Ovary (tissue), 10 donors: ENCODE measurements at places on chromosomes 13 and 19. TPM values are rescaled to one million over a fixed set of nuclear protein-coding genes. Genes with fewer than 3 reads are reported as not detected.

The MAP4K1 gene
- total RNA-seq: 1.0 TPM

GRCh38 chr19:17721821-17722220 lies 2.5 kb downstream of the MAP1S start:
- DNase-seq: no peak
- no peak overlapping the region for H3K27ac ChIP-seq
- H3K4me1 ChIP-seq: peaks cover 22% of the 10 kb centered on the region
- no peaks in the 10 kb centered on the region for H3K36me3 ChIP-seq
- H3K4me3 ChIP-seq: no peak overlapping the region
- no peaks in the 10 kb centered on the region for H3K27me3 ChIP-seq

The MIER2 gene
- 9.8 TPM for total RNA-seq

DNA sequence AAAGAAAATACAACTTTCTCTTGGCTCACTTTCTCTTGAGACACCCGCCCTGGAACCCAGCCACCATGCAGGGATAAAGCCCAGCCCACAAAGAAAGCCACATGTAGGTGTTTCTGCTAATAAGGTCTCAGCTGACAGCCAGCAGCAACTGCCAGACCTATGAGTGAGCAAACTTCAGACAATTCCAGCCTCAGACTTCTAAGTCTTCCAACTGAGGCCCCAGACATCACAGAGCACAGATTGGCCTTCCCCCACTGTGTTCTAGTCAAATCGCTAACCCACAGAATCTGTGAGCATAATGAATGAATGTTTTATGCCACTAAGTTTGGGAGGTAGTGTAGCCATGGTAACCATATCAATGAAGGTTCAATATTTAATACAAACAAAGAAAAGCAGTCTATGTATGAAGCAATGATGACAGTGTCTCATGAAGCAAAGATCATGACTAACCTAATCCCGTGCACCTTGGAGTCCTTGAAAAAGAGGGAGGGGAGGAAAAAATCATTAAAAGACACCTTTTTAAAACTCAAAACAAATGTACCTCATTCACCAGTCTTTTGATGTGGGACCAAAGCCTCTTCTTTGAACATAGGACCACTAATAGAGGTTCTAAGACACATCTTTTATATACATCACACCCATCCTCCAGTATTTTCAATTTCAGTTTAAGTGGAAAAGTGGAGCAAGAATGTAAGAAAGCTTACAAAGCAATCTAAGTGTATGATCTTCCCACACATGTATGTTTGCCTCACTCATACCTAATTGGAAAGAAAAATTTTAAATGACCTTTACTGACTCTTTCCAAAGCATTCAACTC lies 6.2 kb downstream of the MRPS31 start:
- DNase-seq: no peak
- H3K36me3 ChIP-seq: no peaks in the 10 kb centered on the region
- peaks cover 1% of the 10 kb centered on the region for H3K4me1 ChIP-seq
- no peaks in the 10 kb centered on the region for H3K27me3 ChIP-seq
- H3K27ac ChIP-seq: no peak overlapping the region

The TSHZ3 gene
- total RNA-seq: 24.8 TPM

DNA sequence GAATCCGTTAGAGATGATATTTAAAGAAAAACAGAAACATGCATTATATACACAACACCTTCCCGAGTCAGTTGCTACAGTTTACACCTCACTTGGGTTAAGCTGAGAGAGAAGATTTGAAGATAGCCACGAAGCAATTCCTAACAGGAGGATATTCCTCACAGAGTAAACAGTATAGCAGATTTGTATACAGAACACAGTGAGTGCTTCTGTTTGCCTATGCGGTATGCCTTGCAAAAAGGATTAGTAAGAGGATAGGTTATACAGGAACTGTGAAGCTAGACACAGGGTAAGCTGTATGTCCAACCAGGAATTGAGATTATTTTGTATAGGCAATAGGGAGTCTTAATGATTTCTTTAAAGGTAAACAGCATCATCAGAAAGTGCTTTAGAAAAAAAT lies 471.8 kb downstream of the LIG4 start:
- no peak for DNase-seq
- no peak overlapping the region for H3K27ac ChIP-seq
- H3K4me3 ChIP-seq: no peak overlapping the region
- no peaks in the 10 kb centered on the region for H3K4me1 ChIP-seq
- H3K36me3 ChIP-seq: no peaks in the 10 kb centered on the region

The APOC4 gene
- total RNA-seq: not detected

DNA sequence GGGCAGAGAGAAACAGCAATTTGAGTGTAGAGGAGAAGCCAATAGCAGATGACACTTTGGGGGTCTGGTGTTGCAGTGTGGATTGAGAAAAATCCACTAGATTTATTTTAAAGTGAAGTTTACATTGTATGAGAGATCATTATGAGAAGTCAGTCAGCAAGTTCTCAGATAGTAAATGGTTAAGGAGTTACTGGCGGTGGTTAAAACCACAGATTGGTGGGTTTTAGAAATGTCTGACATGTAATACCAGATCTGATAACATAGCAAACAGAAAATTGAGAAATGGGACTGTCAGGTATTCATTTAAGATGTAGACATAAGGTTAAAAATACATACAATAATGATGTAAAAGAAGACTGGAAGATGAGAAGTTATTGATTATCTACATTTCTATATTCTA lies 7.2 kb downstream of the ABHD13 start:
- H3K27ac ChIP-seq: no peak overlapping the region
- no peak overlapping the region for H3K4me3 ChIP-seq
- H3K27me3 ChIP-seq: no peaks in the 10 kb centered on the region
- no peak for DNase-seq

The CFAP97D2 gene
- 5.2 TPM for total RNA-seq

GRCh38 chr19:16915135-16915534 lies 26.3 kb downstream of the F2RL3 start:
- no peak overlapping the region for H3K27ac ChIP-seq
- no peaks in the 10 kb centered on the region for H3K27me3 ChIP-seq
- H3K4me1 ChIP-seq: no peaks in the 10 kb centered on the region
- H3K36me3 ChIP-seq: no peaks in the 10 kb centered on the region
- DNase-seq: no peak

DNA sequence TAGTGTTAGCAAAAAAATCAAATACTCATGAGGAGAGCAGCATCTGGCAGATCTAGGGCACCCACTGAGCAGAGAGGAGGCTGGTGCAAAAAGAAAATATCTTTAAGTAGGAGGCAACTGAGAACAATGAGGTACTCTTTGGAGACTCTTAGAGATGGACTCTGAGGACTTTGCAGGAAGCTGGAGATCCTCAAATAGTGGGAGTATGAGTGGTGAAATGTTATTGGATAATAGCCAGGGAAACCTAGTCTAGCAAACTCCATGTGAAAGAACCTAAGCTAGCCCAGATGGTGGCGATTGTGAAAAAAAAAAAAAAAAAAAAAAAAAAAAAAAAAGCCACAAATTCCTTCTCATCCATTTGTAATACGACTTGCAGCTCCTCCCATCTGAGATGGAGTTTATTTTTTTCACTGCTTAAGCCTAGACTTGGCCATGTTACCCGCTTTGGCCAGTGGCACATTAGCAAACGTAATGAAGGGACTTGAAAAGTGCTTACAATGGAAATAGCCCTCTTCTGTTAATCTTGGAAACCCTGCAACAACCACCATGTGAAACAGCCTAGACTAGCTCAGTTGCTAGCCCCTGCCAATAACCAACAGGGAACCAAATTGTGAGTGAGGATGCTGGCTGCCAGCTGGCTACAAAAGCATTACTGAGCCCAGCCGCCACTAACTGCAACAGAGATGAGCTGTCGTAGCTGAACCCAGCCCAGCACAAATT lies 476.2 kb downstream of the KLF12 start:
- no peaks in the 10 kb centered on the region for H3K36me3 ChIP-seq
- H3K27me3 ChIP-seq: no peaks in the 10 kb centered on the region
- no peaks in the 10 kb centered on the region for H3K4me1 ChIP-seq

The MTUS2 gene
- 5.4 TPM for total RNA-seq

GRCh38 chr13:46858163-46858562 lies 38.7 kb downstream of the HTR2A start:
- H3K36me3 ChIP-seq: no peaks in the 10 kb centered on the region
- no peak for DNase-seq
- H3K27ac ChIP-seq: no peak overlapping the region
- H3K4me1 ChIP-seq: no peaks in the 10 kb centered on the region
- no peak overlapping the region for H3K4me3 ChIP-seq

The GGN gene
- total RNA-seq: 0.38 TPM

GRCh38 chr13:85313761-85314503 lies 485.3 kb downstream of the SLITRK6 start:
- no peaks in the 10 kb centered on the region for H3K27me3 ChIP-seq
- H3K4me3 ChIP-seq: no peak overlapping the region
- no peaks in the 10 kb centered on the region for H3K36me3 ChIP-seq
- no peaks in the 10 kb centered on the region for H3K4me1 ChIP-seq
- no peak for DNase-seq

The NFIX gene
- total RNA-seq: 59.7 TPM

The NLRP12 gene
- total RNA-seq: 0.23 TPM

- peaks cover 6% of the 10 kb centered on the region for H3K4me1 ChIP-seq
- no peak overlapping the region for H3K4me3 ChIP-seq
- no peaks in the 10 kb centered on the region for H3K36me3 ChIP-seq
- no peak for DNase-seq
- no peaks in the 10 kb centered on the region for H3K27me3 ChIP-seq
- no peak overlapping the region for H3K27ac ChIP-seq
These were observed 17.2 kb upstream of the JUND start for GRCh38 chr19:18298601-18299000.

The ZNF709 gene
- 3.9 TPM for total RNA-seq

DNA sequence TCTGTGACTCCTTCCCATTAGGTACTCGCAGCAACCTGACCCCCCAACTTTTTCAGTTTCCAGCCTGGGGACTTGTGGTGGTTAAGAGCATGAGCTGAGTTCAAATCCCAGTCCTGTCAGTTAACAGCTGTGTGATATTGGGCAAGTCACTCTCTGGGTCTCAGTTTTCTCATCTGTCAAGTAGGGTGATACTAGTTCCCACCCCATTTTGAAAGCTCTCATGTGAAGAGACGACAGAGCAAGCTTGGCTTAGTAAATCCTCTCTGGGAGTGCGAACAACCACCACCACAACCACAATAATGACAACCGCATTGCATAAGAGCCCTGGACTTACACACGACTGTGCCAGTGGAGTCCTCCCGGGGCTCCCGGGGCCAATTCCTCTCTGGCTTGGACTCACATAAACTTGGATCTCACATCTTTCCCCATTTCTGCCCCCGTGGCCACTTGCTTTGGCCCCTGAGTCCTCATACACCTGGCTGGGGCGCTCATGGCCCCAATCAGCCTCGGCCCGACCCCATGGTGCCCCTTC lies 454 bp downstream of the BLVRB start:
- H3K27me3 ChIP-seq: no peaks in the 10 kb centered on the region
- H3K4me3 ChIP-seq: peak overlapping the region; percentile 70
- H3K36me3 ChIP-seq: no peaks in the 10 kb centered on the region
- H3K27ac ChIP-seq: peak overlapping the region; percentile 79
- no peak for DNase-seq

DNA sequence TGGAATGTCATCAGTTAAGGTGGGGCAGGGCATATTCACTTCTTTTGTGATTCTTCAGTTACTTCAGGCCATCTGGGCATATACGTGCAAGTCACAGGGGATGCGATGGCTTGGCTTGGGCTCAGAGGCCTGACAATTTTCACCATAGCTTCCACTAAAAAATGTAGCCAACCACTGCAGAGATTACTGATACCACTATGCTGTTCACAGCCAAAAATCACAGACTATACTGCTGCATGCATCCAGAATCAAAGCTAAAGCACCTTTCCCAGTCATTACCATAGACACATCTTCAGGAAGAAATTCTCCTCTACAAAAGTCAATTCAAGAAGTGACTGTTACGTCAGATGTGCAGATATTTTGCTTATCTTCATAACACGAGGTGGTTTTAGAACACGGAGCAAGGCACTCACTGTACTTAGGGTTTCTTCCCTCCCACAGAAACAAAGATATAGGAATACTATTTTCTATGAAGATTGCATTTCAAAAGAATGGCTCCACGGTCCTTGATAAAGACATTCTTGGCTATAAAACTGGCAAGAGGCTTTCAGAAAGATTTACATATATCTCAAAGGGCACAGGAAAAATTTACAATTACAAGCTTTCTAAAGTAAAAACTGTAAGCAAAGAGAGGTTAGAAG lies 1556.6 kb upstream of the PRR20A start:
- H3K4me3 ChIP-seq: no peak overlapping the region
- H3K27ac ChIP-seq: no peak overlapping the region
- no peaks in the 10 kb centered on the region for H3K27me3 ChIP-seq
- no peak for DNase-seq
- H3K4me1 ChIP-seq: no peaks in the 10 kb centered on the region

DNA sequence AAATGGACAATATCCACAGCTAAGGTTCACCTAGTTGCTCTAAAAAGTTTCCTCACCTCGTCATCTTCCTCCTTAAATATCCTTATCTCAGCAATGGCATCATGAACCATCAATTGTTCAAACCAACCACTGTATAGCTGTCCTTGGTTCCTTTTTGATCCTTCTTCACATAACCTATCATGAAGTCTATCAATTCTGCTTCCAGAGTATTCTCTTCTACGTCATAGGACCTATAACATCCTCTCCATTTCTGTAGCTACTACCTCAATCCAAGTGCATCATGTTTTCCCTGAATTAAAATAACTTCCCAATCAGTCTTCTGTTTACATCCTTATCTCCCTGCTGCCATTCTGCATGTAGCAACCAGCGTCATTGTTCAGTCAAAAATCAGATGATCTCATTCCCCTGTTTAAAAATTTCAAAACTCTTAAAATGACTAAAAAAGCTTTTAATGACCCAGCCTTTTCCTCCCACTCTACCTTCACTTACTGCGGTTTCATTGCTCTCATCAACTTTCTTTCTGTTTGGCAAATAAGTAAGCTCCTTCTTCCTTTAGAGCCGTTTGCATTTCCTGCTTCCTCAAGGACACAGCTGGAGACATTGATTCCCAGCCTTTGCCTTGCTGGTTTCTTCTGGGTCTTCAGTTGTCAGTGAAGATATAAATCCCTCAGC lies 223.9 kb upstream of the MIR17HG start:
- H3K36me3 ChIP-seq: no peaks in the 10 kb centered on the region
- DNase-seq: no peak
- no peak overlapping the region for H3K4me3 ChIP-seq
- H3K27ac ChIP-seq: no peak overlapping the region
- H3K27me3 ChIP-seq: no peaks in the 10 kb centered on the region
- no peaks in the 10 kb centered on the region for H3K4me1 ChIP-seq

DNA sequence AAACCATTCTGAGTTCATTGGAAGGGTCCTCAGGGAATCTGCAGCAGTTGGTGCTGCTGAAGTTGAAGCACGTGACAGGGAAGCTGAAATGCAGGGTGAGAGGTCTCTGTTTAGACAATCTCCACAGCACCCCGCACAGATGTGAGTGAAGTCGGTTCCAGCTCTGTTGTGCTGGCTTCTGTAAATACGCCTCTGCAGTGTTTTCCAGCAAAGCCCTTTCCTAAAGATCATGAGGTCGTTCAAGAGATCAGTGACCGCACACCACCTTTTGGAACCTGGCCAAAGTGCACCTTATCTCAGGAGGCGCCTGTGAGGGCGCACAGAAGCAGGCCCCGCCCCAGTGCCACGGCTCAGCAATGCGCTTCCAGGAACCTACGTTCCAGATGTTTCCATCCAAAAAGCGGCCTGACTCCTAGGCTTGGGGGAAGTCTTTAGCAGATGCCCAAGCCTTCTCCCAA lies 10.8 kb downstream of the CUL4A start:
- no peak for DNase-seq
- no peak overlapping the region for H3K4me3 ChIP-seq
- no peaks in the 10 kb centered on the region for H3K27me3 ChIP-seq

GRCh38 chr19:43667876-43668405 lies 2.0 kb downstream of the PLAUR start:
- DNase-seq: no peak
- H3K4me3 ChIP-seq: peak overlapping the region; percentile 39
- peak overlapping the region; percentile 84 for H3K27ac ChIP-seq
- H3K27me3 ChIP-seq: no peaks in the 10 kb centered on the region

The ZNF761 gene
- total RNA-seq: 19.5 TPM
